Suppressor macrophage treated with lipopolysaccharide for 4 hours (primary cell): ENCODE measurements at places on chromosomes 4 and X.

DNA sequence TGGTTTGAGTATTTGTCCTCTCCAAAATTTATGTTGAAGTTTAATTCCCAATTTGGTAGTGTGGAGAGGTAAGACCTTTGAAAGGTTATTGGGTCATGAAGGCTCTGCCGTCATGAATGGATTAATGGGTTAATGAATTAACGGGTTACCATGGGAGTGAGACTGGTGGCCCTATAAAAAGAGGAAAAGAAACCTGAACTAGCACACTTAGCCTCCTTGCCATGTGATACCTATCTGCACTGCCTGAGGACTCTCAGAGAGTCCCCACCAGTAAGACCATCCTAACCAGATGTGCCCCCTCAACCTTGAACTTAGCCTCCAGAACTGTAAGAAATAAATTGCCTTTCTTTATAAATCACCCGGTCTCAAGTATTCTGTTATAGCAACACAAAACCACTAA, 39.3 kb downstream of the PAGE1 start:
- DNase-seq = no peak

DNA sequence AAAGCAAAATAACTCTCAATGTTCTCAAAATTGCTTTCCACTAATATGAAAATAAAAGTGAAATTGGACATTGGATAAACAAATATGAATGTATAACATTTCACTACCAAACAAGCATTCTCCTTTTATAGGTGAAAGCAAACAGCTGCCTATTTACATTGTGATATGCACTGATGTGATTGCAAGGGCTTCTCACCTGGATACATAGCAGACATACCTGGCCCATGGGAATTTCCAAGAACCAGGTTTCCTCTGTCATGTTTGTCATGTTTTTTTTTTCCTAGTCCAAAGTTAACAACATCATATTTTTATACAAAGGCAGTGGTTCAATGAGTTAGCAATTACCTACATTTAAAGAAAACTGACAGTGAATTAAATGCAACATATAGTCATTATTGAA, 228.5 kb downstream of the ANKRD50 start:
- DNase-seq = no peak

DNA sequence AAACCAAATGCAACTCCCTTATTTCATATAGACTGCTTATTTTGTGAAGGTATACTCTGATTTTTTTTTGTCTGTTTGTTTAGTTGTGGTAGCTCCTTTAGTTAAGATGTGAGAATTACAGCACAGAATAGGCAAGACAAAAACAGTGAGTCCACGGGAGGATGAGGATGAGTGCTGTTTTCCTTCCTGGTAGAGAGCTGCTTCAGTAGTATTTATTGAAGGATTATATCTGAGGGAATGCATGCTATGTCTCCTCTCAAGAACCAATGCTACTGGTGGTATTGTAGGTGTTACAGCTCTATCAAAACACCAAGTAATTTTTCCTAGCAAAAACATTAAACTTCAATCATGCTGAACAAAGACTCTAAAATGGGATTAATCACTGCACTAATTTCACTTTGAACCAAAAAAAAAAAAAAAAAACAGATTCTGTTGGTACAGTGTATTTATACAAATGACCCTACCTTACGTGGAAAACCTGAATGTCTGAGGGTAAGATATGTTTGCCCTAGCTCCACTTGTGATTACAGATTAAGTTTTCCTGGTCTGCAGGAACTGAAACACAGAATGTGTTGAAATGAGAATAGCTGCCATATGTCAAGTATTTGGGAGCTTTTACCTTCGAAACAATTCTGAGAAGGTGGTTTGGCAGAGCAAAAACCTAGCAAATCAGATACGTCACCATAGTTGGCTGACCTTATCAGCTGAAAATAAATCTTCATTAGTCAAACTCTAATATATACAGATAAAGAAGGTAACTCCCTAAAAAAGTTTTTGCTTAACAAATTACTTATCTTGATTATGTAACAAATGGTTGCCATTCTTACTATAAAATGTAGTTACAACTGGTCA, 40.3 kb downstream of the PPP3CA start:
- DNase-seq = no peak

GRCh38 chrX:71292669-71293365, 8.7 kb upstream of the ITGB1BP2 start:
- no peak for DNase-seq

- DNase-seq = no peak
Measured at GRCh38 chr4:11152684-11153083, 276.0 kb downstream of the HS3ST1 start.

- DNase-seq = no peak
Measured at GRCh38 chr4:158814207-158814606, 45.4 kb downstream of the FNIP2 start.

GRCh38 chrX:134472041-134472440, 12.1 kb downstream of the HPRT1 start:
- DNase-seq = no peak

GRCh38 chr4:139522457-139522856, 33.6 kb downstream of the SETD7 start:
- no peak for DNase-seq

DNA sequence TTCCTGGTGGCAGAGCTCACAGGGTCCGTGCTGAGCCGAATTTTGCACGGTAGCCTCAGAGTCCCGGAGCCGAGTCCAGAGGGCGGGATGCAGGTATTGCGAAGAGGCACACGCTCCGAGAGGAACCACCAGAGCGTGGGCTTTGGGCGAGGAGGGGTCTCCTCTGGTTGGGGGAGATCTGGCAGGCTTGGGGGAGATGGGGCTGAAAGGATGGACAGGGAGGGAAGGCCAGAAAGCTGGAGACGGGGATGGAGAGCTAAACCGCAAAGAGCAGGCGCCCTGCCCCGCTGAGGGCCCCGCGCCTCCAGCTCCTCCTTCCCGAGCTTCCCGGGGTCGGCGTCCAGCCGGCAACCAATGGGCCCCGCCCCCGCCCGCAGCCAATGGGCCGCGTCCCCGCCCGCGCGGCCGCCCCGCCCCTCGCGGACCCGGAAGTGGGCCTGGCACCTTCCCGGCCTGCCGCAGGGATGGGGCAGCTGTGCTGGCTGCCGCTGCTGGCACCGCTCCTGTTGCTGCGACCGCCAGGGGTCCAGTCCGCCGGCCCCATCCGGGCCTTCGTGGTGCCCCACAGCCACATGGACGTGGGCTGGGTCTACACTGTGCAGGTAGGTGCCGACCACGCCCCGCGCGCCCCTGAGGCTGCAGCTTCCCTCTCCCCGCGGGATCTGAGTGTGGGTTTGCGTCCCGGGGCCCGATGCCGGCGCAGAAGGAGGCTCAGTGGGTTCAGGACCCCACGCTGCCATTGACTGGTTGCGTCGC, at the start of gene MAN2B2:
Gene MAN2B2 (plus strand): TSS at position 443 of the 756 bp plus-strand sequence. CDS start 22 bp downstream, at position 465.
- peak; percentile 92 for DNase-seq

GRCh38 chr4:1504595-1505500, 98.6 kb upstream of the NKX1-1 start:
- no peak for DNase-seq

GRCh38 chr4:77012726-77013125, 63.1 kb downstream of the CCNI start:
- no peak for DNase-seq

GRCh38 chrX:134338527-134338926, 101.5 kb downstream of the CCDC160 start:
- peak; percentile 0 for DNase-seq

GRCh38 chrX:121307449-121307848, 260.0 kb downstream of the GLUD2 start:
- DNase-seq = no peak

DNA sequence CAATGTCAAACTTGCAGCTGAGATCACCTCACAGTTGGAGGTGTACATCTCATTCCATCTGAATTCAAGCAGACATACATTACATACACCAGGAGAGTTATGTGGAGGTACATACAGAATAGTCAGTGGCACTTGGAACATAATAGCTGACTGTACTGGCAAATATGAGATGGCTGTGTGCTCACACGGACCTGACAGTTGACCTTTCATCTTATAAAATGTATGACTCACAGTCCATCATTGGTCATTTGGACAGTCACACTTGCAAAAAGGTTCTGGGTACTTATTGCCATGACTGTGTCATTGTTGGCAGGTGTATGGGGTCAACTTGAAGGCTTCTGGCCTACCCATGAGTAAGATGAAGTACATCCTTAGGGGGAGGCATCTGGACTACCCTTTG, 88.6 kb upstream of the WDR1 start:
- DNase-seq = no peak

DNA sequence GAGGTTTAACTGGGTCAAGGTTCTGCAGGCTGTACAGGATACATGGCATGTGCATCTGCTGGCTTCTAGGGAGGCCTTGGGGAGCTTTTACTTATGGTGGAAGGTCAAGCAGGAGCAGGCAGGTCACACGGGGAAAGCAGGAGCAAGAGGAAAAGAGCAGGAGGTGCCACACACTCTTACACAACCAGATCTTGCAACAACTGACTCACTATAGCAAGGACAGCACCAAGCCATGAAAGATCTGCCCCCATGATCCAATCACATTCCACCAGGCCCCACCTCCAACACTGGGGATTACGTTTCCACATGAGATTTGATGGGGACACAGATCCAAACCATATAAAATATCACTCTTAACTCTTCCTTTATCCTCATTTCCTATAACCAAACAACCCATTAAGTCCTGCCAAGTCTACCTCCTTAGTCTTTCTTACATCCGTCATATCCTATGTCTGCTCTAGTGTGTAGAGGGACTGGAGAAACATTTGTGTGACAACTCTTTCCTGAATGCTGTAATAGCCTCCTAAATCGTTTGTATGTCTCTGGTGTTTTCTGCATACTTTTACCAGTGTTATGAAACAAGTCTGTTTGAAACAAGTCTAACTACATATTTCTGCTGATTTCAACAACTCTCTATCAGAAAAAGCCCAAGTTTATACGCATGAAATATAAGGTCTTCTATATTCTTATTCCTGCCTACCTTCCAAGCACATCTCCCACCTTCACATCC, 8.3 kb upstream of the RAP2C start:
- DNase-seq = peak; percentile 7

GRCh38 chr4:5750052-5750945, 39.3 kb downstream of the EVC start:
- no peak for DNase-seq

DNA sequence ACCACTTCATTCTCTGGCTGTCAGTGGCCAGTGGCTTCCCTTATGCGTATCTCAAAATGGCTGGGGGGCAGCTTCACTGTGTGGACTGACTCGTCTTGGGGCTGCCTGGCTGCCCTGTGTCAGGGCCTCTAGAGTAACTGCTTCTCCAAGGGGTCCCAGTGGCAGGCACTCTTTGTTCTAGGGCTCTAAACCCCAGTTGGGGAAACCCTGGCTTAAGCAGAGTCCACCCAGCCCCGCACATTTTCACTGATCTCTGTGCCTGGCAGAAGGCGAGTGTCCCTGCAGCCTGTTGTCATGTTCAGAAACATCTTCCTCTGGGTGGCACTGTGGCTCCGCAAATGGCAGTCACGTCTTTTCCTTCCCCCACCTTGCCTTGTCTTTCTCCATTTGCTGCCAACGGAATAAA, 59.7 kb downstream of the NBDY start:
- DNase-seq = no peak

DNA sequence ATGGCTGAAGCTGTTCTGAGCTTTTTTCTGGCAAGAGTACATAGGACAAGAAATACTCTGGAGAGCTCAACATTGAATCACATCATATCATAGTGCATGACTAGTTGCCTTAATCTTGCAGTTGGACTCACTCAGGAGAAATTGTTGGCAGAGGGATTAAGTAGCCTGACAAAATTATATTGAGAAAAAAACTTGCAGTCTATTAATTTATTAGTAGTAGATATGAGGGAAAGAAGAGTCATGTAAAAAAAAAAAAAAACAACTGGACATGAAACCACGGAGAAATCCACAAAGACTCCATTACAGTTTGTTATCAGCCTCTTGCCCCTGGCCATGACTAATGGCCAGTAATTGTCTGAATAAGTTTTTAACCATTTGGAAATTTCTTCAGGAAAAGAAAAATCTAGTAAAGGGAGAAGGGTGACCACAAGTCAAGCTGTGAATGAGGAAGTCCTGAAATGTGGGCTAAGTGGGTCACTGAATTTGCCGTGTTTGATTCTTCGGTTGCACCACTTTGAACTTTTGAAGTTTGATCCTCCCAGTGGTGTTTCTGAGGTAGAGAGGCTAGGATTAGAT, 45.6 kb downstream of the FHL1 start:
- DNase-seq = peak; percentile 40

DNA sequence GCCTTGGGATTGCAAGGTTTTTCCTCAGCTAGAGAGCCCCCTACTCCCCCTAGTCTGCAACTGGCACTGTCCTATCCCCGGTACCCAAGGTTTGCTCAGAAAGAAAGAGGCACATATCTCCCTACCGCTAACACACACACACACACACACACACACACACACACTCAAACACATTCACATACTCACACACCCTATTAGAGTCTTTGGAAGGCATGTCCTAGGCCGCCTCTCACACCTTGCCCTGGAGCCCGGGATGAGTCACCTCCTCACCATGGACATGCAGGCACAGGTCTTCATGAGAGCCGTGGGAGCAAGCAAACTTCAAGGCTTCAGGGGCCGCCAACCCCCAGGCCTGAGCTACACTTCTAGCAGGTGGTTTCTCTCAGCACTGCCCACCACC, 49.2 kb downstream of the PJA1 start:
- no peak for DNase-seq

- DNase-seq = no peak
Measured at GRCh38 chr4:142463206-142463605, 382.9 kb downstream of the INPP4B start.

GRCh38 chrX:22268706-22269105, 4.0 kb upstream of the CBLL2 start:
- DNase-seq = no peak

GRCh38 chr4:151853034-151853433, 92.2 kb upstream of the GATB start:
- peak; percentile 64 for DNase-seq
